ENCODE measurements at places on chromosomes 3 and 15.

DNA sequence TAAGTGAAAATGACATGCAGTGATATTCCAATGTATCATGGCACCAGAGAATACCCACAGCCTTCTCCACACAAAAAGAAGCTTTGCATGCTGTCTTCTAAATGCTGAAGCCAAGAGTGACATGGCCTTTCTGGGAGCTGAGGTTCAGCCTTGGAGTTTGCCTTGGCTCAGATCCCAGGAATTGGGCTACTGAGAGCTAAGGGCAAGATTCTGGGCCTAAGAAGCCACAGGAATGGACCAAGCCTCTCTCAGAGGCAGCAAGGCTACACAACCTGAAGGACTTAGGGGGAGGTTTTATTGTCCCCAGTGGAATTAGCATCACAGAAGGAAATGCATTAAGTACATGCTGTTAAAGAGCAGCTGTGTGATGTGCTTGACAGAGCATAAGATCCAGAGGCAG is 1078.5 kb downstream of the TUSC7 start:
- no peak for DNase-seq

- DNase-seq, result no peak
Measured at GRCh38 chr3:72560846-72561675, 287.2 kb downstream of the SHQ1 start.

- DNase-seq, result no peak
Measured at GRCh38 chr3:102307442-102307841, 127.4 kb upstream of the ZPLD1 start.

- peak; percentile 32 for DNase-seq
Measured at GRCh38 chr3:187919544-187919943, 174.3 kb upstream of the BCL6 start.

GRCh38 chr3:195394700-195395099 is 48.1 kb downstream of the ACAP2 start:
- DNase-seq, result no peak

DNA sequence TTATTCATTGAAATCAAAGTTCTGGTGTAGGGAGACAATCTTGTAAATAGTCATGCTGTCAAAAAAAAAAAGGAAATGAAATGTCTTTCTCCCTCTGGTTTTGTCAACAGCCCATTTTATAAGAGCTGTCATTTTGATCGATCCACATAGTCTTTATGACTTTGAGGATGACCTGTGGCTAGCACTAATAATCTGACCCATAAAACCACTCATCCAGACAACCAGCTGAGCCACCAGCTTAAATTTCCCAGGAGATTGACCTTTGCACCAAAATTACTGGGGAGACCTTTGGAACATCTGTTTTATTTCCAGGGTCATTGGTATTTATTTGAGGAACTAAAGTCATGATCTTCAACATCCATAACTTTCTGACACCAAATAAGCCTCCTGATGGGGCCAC is 98.5 kb upstream of the MME start:
- DNase-seq, result no peak

DNA sequence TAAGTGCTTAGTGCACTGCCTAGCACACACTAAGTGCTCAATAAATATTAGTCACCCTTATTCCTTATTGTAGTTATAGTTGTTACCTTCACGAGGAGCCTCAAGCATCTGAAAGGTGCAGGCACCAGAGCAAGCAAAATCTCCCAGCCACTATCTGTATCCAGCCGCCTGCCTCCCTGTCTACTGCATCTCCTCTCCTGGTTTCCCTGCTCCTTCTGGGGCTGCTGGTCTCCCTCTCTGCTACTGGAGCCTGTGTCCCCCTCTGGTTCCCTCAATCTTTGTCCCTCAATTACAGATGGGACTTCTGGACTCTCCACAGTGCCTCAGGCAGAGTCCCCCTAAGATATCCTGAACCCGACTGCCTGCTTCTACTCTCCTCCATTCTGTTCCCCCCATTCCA is 18.8 kb downstream of the MYL3 start:
- no peak for DNase-seq

DNA sequence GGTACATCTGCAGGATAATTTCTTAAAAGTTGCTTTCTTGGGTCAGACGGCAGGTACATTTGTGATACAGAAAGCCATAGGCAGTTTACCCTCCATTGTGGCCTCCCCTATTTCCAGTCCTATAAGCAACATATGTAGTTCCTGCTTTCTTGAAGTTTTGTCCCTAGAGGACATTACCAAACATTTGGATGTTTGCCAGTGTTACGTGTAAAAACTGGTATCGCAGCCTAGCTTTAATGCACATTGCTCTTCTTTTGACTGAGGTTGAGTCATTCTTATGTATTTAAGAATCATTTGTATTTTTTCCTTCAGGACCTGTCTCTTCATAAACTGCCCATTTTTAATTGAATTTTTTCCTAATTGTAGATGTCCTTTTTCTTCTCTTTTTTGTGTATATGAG is 114.3 kb downstream of the DIPK2A start:
- DNase-seq, result no peak

DNA sequence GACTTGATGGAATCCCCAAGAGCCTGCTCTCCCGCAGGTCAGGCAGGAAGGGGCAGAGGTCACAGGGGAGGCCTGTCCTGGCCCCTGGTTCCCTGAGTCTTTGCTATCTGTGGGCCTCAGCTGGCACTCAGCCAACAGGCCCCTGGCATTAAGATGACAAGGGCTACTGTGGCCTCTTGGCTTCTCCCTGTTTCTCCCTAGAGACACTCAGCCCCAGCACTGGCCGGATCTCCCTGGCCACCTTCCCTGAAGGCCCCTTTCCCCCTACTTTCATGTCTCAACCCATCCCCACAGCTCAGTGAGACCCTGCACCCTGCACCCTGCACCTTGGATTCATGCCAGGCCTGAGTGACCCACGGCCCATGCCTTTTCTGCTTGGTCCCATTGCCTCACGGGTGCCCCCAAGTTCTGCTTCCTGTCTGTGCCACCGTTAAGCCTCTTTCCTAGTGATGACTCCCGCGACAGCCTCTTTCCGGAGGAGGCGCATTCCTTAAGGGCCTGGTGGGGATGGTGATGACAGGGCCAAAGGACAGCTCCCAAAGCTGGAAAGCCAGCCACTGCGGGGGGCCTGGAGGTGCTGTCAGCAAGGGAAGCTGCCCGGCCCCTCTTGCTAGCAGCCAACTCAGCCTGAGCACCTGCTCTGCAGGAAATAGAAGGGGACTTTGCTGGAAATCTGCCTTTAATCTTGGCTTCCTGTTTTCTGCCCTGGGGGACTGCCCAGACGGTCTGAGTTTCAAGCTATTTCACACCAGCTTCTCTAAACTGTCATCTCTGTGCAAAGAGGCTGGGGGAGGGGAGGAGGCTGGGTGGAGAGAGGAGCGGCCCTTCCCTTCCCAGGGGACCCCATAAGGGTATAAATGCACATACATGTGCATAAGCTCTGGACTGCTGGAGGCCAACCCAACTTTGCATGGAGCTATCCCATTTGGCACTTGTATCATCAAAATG is 4.8 kb upstream of the CSK start:
- peak; percentile 52 for DNase-seq

DNA sequence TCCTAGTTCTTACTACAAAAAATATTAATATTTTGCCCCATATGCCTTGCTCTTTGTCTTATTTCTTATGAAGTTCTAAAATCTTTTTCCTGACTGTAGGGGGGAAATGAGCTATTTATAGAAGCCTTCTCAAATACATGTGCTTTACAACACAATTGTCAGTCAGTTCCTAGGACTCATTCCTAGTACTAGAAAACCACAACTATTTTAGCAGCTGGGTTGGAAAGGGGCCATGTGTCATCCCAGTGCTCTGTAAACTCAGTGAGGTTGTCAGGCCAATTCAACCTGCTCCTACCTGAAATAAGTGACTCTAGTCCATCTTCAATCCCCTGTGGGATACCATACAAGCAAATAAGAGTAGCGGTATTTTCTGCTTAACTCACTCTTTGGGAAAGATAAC is 153.8 kb downstream of the ULK4 start:
- DNase-seq, result no peak

- DNase-seq, result no peak
Measured at GRCh38 chr15:83192742-83193141, 14.9 kb downstream of the HDGFL3 start.

- DNase-seq, result no peak
Measured at GRCh38 chr3:16893618-16894200, 9.0 kb downstream of the PLCL2 start.

- no peak for DNase-seq
Measured at GRCh38 chr3:122183521-122183892, at the start of gene CASR. CASR (plus strand) TSS chr3:122183668; CDS start chr3:122254190, 70,522 bp downstream.

DNA sequence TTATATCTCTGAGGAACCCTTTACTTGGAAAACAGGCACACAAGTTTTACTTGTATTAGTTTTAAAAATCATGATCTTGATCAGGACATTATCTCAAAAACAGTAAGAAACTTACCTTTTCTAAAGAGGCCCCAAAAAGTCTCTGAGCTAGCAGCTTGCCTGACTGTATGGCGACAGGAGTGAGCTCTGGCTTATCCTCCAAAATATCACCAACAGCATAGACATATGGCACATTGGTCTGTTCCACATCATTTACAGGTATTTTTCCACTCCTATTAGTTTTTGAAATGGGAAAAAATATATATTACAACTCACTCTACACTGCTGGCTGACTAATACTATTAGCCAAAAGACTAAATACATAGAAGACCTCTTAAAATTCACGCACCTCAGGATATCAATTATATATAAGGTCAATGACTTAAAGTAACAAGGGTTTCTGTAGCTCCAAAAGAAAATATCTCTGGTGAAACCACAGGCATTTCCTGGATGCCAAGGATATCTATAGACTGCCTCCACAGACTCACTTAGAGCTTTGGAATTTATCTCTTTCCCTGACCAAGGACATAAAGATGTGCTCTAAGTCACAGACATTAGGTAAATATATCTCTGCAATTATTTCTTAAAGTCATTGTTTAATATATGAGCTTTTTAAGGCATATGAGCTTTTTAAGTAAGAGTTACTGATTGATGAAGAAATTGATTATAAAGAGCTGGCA is 33.1 kb downstream of the TXNRD3 start:
- DNase-seq, result no peak

DNA sequence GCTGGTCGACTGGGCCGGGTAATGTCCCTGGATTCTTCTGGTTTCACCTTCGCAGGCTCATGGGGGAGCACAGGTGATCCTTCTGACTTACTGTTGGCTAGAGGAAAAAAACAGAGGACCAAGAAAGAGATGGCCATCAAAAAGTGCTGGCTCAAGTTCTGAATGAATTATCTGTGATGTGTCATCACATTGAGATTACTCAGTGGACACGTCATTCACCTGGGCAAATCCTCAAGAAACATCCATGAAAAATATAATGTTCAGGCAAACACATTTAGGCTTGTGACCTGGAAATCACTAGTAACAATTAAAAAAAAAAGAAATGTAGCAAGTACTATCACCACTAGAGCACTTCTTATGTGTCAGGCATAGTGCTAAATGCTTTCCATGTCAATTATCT is 81.5 kb upstream of the SLC2A2 start:
- no peak for DNase-seq

- no peak for DNase-seq
Measured at GRCh38 chr3:126294211-126294808, 62.9 kb downstream of the KLF15 start.

- DNase-seq, result no peak
Measured at GRCh38 chr15:34122771-34123183, 20.9 kb downstream of the PGBD4 start.

DNA sequence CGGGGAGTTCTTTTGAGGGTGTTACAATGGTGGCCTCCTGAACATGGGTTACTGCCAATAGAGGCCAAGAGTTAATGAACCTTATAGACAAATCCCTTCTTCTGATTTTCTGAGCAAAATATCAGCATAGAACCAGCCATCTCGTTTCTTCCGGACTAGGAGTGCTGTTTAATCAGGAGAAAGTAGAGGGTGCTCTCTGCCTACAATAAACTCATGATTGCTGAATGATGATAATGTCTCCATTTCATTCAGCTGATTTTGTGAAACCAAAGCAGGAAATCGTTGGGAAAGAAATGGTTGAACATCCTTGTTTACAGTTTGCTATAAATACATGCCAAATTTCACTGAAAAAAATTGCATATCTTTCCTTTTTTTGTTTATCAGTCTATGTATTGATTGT is 142.8 kb upstream of the PLSCR5 start:
- DNase-seq, result no peak

DNA sequence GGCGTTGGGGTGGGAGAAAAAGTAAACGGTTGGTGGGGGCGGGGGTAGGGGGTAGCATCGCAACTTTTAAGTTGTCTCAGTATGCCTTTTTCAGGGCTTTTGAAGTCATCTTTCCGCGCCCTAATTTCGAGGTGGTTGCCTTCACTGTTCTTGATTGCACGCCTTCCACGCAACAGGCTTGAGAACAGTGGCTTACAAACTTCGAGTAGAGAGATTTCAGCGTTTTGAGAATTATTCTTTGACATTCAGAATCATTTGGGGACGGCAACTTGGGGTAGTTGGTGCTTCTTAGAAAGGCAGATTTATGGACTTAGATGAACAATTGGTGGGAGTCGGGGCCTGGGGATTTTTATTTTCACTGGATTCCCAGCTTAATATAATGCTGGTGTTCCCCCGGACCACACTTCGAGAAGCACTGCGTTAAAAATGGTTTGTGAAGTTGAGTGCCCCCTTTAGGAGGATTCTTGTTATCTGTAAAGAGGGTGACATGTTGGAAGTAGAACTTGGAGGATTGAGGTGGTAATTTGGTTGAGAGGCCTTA is 880 bp downstream of the PPP4R2 start:
- DNase-seq, result peak; percentile 56
